ENCODE measurements at places on chromosomes 2 and 18.

DNA sequence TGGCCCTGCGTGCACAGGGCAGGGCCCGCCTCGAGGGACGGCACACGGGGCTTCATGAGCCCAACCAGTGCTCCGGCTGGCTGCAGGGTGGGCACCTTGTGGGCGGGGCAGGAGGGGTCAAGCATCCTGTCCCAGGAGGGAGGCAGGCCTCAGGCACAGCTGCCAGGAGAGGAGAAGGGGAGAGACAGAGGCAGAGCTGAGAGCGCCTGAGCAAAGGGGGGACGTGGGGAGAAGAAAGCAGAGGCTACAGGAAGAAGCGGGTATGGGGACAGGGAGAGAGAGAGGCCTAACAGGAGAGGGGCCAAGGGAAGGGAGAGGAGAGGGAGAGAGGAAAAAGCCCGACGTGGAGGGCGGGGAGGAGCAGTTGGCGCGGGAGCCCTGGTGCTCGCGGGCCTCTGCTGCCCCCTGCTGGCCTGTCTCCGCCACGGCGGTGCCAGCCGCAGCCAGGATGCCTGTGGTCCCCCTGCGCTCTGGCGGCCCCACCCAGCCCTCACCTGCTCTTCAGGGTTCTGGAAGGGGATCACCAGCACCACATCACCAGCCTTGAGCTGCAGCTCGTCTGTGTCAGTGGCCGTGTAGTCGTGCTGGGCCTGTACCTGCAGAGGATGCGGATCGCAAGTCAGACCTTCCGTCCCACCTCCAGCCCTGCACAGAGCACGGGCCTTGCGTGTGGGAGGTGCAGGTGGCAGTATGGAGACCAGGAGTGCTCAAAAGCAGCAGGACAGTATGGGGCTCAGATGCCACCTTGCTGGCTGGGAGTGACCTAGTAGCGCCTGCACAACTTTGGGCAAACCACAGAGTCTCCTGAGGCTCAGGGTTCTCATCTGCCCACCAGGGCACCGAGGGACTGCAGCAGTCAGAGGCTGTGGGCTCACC, 56.8 kb downstream of the BIN1 start:
- DNase-seq, result peak; percentile 16

DNA sequence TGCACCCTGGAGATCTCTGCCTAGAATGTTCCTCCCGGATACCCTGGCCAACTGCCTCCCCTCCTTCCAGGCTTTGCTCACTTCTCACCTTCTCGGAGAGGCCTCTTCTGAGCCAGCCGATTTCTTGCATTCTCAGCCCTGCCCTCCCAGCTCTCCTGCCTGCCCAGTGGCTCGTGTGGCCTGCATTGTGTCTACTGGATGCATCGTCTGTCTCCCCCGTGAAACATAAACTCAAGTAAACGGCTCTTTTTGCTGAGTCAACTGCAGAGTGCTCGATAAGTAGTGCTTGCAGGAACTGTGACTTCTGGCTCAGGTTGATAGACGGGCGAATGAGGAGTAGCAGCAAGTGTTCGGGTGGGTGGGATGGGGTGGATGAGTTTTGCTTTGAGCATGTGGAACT, 112.5 kb upstream of the ODC1 start:
- no peak for DNase-seq

DNA sequence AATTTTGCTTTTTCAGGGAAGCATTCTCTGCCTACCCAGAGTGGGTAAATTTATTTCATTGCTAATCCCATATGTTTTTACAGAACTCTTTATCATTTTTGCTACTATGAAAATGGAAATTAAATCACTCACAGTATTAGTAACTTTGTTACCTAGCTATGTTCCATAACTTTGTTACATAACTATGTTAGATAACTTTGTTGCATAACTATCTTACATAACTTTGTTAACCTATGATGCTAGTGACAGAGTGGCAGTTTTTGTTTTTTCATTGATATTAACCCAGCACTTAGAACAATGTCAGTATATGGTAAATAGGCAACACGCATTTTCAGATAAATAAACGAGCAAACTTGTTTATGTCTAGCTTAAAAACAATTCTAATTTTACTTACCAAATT, 286.6 kb downstream of the LRP1B start:
- no peak for DNase-seq

GRCh38 chr2:42909966-42910365, 117.6 kb upstream of the HAAO start:
- DNase-seq, result no peak

DNA sequence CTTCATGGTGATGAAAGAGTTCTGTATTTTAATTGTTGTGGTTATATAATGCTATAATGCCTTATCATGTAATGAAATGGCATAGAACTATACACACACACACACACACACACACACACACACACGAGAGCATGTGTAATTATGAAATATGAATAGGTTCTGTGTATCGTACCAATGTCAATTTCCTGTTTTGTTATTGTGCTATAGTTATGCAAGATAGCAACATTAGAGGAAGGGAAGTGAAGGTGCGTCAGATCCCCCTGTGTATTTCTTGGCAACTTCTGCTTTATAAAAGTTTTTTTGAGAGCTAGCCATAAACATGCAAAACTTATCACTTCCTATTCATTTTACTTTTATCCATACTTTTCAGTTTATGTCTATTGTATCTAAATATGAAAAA, 60.7 kb upstream of the ARHGAP15 start:
- no peak for DNase-seq

DNA sequence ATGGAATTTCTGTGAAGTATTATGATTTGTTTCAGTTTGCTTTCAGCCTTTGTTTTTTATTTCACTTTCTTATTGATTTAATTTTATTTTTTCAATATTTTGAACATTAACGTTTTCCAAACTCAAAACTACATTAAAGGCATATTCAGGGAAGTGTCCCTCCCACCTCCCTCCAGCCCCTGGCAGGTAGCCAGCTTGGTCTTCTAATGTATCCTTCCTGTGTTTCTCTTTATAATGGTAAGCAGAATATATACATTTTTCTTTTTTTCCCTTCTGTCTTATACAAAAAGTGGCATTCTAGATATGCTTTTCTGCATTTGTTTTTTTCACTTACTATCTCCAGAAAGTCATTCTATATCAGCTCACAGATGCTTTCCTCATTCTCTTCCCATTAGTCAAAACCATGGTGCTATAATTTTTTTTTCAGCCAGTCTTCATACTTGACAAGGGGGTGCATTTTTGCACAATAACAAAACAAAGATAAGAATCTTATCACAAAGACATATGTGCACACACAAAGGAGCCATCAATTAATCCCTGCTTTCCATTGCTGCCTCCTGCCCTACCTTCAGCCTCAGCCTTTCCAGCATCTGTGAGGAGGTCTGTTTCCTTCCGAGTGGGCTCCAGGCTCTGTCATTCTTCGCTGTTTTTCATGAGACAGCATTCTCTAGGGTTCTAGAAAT, 33.7 kb upstream of the TMEM177 start:
- DNase-seq, result no peak

- DNase-seq, result no peak
Measured at GRCh38 chr2:34105006-34105767, 506.1 kb upstream of the FAM98A start.

DNA sequence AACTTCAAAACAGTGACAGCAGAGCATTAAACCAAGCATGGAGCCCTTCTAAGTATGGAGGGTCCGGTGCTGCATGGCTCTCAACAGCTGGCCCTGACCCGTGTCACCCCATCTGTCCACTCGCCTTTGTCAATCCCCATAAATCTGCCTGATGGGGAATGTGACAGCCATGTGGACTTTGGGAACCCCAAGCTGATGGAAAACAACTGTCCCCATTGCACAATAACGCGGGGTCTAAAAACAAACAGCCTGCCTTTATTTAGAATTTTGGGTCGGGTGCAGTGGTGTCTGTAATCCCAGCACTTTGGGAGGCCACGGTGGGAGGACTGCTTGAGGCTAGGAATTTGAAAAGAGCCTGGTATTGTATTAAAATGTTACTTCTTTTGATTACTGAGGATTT, 17.1 kb upstream of the THADA start:
- DNase-seq, result no peak

GRCh38 chr2:102126169-102126568, 16.4 kb upstream of the IL1R1 start:
- DNase-seq, result no peak

- no peak for DNase-seq
Measured at GRCh38 chr2:55780697-55781096, 87.1 kb upstream of the PNPT1 start.

GRCh38 chr2:72023678-72024390, 123.8 kb downstream of the CYP26B1 start:
- no peak for DNase-seq

GRCh38 chr2:15768615-15769014, 171.7 kb upstream of the MYCN start:
- no peak for DNase-seq

DNA sequence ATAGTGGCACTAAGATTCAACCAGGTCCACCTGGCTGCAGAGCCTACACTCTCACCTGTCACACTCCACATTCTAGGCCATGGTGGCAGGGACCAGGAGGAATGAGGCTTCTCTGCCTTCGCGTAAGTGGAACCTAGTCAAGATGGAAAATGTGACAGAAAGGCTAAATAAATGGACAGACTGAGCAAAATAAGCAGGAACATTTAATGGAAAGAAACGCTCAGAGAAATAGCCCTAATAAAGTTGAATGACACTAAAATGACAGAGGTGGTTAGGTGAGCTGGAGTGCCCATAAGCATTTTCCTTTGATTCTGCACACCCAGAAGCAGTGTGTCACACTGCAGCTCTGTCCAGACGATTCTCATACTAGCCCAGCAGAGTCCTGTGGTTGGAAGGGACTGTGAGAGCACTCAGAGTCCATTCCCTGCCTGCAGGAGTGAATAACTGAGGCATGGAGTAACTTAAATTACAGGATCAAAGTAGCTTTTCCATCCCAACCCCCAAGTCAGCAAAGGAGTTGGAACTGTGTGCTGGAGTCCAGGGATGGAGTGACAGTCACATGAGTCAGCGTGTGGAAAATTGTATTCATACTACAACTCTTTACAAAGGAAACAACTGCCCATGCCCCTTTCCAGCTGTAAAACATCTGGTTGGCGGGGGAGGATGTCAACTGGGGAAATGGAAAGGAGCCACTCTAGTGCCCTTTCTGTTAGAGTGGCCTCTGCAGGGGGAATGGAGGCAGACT, 105.4 kb upstream of the LGALSL start:
- no peak for DNase-seq

GRCh38 chr2:155393406-155393805, 694.9 kb downstream of the KCNJ3 start:
- no peak for DNase-seq

GRCh38 chr2:188596054-188596453, 304.4 kb downstream of the GULP1 start:
- DNase-seq, result no peak

DNA sequence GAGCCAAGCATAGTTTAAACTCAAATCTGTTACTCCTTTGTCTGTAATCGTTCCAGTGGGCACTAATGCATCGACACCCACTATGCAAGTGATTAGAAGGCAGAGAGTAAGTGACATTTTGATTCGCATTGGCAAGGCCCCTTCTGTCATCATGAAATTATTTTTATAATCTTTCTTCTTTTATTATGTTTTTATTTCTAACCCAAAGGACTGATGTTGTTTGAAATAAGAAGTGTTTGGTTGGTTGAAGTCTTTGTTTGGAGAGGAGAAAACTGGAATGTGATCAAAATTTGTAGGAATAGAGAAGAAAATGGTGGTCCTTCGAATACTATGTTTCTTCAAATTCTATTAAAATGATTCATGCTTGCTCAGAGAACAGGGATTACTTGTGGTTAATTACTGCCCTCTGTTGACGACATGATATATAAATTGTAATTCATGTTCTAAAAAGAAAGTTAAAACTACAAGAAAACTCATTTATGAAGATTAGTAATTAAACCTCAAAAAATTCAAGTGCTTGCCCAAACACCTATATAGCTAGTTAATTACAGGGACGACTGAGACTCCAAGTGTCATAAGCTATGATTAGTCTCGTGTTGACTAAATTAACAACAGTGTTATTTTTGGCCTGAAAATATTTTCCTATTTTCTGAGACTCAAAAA, 26.4 kb upstream of the TFPI start:
- peak; percentile 48 for DNase-seq

DNA sequence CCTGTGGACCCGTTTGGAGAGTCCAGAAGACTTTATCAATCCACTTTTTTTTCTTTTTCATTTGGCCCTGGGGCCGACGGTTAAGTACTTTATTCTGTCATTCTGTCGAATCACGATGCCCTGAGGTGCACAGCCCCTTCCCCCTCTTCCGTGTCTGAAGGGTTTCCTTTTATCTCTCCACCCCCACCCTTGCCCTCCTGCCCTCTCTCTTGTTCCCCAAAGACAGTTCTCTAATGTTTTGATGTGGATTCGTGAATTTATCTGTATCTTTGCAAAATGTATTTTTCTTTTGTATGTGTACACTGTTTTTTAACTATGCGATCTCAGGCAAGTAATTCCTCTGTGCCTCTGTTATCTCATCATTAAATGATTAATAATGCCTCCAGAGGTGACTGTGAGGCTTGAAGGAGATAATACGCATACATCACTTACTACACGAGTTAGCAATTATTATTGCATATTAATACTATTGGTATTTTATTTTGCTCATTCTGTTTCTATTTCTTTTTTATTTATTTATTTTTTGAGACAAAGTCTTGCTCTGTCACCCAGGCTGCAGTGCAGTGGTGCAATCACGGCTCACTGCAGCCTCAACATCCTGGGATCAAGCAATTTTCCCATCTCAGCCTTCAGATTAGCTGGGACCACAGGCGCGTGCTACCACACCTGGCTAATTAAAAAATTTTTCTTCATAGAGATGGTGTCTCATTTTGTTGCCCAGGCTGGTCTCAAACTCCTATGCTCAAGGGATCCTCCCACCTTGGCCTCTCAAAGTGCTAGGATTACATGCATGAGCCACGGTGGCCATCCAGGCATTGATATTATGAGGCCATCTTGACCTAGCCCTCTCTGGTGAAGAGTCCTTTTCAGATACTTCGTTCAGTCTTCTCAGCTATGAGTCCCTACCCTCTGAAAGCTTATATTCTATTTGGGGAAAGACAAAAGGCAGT, 1.4 kb upstream of the CASP8 start:
- no peak for DNase-seq

All from NCI-H2029 (cell line).